ENCODE measurements at places on chromosomes 3 and 15.

DNA sequence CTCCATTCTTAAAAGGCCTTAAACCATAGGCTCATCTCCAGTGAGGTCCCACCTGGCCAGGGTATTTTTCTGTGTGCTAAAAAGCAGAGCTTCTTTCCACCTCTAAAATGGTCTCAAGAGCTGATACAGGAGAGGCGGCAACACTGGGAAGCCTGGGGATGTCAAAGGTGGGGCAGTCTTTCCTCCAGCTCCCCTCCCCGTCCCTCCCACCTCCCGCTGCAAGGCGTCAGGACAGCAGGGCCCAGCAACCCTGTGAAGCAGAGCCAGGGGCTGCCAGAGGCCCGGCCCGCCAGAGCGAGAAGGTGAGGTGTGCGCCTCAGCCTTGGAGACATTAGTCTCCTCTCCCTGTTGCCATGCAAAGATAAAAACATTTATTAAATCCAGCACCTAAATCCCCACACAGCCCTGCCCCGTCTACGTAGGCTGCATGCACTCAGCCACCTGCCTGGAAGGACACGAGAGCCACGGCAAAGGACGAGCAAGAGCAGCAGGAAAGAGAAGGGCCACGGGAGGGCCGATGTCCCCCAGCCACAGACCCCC lies 75.6 kb downstream of the FAM174B start:
- DNase-seq: no peak

- no peak for DNase-seq
Observed at GRCh38 chr3:155292133-155292532, 1.4 kb downstream of the STRIT1 start.

DNA sequence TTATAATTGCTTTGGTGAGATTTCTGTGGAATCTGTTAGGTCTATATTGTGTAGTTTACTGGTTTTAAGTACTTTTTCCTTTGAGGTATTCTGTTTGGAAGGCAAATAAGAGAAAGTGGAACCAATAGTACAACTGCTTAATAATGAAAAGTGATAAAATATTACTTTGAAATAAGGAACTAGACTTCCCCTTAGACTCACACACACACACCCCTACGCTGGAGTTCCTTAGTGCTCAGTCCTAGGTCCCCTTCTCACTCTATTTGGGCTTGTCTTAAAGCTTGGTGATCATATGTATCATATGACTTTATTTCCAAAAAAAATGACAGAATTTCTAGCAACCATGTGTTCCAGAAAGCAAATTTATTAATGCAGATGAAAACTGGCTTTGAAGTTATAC lies 494.0 kb upstream of the TGFBR2 start:
- no peak for DNase-seq

GRCh38 chr3:129505341-129505740 lies 23.1 kb upstream of the RHO start:
- peak; percentile 96 for DNase-seq

GRCh38 chr3:23653647-23654525 lies 151.9 kb upstream of the UBE2E1 start:
- DNase-seq: no peak

GRCh38 chr15:89662893-89663626 lies 7.8 kb upstream of the KIF7 start:
- DNase-seq: no peak

DNA sequence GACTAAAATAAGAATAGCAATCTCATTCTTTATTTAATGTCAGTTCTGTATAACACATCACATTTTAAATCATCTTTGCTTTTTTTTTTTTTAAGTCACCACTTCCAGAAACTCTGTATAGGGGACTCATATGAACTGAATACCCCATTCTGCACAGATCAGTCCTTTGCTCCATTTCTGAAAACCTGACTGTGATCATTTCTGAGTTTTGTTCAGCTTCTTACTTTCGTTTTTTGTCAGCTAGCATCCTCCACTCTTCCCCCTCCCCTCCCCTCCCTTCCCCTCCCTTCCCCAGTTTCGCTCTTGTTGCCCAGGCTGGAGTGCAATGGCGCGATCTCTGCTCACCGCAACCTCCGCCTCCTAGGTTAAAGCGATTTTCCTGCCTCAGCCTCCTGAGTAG lies 49.8 kb upstream of the SGO1 start:
- DNase-seq: no peak

- no peak for DNase-seq
Observed at GRCh38 chr3:58107597-58107996, 99.4 kb downstream of the FLNB start.

GRCh38 chr15:63218100-63218808 lies 28.8 kb downstream of the RAB8B start:
- DNase-seq: no peak
